IMR-90 (cell line): ENCODE measurements at places on chromosomes 11 and 22. TPM values are rescaled to one million over a fixed set of nuclear protein-coding genes. Genes with fewer than 3 reads are reported as not detected.

Gene ABCG4
- 0.20 and 0.26 TPM in 2 replicates for polyA plus RNA-seq

GRCh38 chr11:111938687-111939160 lies 1.6 kb downstream of the DIXDC1 start:
- DNase-seq = peak; percentile 63

Gene PHOX2A
- polyA plus RNA-seq = not detected in 2 replicates

DNA sequence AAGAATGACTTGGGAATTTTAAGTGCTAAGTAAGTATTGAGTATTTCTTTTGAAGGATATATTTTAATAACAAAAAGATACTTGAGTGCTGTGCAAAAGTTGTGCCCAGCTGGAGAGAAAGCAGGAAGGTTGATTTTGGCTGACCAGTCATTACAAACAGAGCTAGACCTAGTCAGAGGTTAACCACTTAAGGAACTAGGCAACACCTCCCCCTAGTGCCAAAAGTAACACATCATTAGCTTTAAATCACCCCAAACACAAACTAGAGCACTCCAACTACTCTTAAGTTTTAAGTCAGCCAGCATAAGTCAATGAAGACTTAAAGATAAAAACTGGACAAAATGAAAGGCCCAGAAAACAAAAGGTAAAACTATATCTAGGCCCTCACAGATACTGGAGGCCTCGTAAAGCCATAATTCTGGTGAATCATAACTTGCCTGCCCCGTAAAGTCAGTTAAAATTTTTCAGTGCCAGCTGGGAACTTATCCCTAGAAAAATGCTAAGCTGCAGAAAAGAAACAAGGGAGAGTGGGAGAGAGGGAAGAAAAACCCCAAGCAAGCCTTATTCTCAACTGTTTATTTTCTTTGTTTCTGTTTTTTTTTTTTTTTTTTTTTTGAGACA lies 4.6 kb downstream of the TMEM9B start:
- DNase-seq = peak; percentile 86

DNA sequence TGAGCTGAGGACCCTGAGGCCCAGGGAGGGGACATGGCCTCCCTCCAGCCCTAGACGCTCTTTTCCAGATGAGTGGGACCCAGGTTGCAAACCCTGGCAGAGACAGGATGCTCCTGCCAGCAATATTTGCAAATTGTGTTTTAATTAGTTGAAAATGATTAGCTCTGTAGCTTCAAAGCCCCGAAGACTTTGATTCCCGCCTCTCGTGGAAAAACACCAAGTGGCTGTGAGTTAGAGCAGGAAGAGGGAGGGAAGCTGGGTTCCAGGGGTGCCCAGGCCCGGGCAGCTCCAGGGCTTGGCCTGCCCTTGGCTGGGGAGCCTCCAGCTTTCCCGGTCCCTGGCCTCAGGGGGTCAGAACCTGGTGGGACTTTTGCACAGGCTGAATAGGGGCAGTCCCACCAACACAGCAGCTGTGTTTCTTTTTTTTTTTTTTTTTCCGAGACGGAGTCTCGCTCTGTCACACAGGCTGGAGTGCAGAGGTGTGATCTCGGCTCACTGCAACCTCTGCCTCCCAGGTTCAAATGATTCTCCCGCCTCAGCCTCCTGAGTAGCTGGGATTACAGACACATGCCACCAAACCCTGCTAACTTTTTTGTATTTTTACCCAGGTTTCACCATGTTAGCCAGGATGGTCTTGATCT lies 101.6 kb upstream of the RTL6 start:
- no peak for DNase-seq

DNA sequence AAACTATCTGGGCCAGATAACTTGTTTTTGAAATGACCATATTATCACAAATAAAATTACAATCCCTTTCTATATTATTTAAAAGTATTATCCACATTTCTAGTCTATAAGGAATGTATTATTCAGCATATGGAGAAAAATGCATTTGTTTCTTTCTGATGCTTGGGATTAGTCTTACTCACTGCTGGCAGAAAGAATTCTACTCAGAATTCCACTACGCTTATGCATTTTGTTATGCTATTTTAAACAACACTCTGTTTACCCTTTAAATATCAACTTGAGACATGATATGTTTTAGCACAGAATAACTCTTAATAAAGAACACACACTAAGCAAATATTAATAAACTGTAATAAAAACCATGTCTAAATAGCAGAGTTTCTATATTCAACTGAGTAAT lies 77.6 kb upstream of the ANO3 start:
- DNase-seq = peak; percentile 50

Gene FGF3
- polyA plus RNA-seq = not detected in 2 replicates

DNA sequence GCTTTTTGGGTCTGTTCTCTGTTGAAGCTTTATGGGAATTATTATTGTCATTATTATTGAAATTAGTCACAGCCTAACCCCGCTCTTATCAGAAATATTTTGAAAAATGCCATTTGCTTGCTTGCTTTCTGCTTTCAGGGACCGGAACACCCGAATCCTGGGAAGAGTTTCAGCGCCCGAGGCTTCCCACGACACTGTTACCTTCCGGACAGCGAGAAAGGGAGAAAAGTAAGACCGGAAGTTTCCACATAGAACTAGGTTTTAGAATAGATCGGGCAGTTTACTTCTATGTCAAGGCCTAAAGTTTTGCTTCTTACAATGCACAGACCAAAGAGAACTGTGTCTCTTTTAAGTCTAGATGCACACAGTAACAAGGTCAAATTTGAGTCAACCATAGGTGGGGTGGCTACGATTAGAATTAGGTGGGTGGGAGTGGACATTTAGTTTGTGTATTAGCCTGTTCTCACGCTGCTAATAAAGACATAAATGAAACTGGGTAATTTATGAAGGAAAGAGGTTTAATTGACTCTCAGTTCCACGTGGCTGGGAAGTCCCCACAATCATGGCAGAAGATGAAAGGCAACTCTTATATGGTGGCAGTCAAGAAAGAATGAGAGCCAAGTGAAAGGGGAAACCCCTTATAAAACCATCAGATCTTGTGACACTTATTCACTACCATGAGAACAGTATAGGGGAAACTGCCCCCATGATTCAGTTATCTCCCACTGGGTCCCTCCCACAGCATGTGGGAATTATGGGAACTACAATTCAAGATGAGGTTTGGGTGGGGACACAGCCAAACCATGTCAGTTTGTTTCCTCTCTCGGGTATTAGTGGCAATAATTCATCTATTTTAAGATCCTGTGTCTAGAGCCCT lies 12.9 kb downstream of the MPEG1 start:
- DNase-seq = no peak

DNA sequence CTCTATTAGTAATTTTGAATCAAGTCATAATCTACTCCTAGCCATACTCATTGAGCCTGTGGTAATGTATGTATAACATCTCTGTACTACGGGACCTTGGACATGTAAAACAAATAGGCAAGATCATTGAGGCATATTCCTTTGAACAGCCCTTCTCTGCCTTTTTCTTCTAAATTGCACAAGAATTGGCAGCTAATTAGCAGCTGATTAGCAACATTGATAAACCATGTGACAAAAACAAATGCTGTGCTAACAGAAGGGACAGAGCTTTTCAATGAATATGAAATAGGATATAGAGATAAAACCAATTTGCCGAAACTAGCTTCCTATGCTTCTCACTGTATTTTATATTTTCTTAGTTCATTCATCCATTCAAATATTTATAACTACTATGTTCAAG lies 1474.2 kb downstream of the FAM181B start:
- no peak for DNase-seq

DNA sequence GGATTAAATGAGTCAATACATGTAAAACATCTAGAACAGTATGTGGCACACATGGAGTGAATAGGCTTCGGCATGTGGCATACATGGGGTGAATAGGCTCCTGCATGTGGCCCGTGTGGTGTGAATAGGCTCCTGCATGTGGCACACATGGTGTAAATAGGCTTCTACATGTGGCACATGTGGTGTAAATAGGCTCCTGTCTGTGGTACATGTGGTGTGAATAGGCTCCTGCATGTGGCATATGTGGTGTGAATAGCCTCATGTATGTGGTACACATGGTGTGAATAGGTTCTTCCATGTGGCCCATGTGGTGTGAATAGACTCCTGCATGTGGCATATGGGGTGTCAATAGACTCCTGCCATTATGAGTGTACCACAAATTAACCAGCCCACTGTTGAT lies 219.1 kb upstream of the KIRREL3 start:
- DNase-seq = no peak

DNA sequence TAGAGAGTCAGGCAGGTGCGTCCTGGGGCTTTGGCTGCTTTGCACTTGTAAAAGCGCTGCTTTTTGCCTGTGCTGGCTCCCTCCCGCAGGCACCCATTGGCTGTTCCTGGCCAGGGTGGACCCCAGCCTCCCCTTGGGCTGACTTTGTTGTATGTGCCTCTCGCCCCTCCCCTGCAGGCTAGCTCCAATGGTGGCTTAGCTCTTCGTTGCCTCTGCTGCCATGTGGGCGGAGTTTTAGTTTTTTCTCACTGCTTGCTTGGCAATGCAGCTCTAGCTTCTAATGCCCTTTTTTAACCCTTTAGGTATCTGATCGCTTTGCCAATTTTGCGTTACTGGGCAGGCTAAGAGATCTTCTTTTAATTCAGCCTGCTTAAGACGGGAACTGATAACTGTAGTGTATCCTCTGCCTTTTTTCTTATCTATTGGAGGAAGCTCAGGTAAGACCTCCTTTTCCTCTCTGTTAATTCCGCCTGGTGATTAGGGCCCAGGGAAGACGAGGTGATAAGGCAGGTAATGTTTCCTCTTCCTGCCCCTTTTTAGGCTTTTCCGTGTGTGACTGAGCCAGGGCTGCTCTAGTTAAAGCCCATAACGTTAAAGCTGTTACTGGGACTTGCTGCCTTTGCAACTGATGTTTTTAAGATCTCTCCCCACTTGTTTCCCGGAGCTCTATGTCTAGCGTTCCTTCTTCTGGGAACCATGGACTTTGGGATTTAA lies 11.7 kb upstream of the GLYATL1 start:
- DNase-seq = peak; percentile 29

Gene GRM5
- under 0.01 and 0.03 TPM in 2 replicates for polyA plus RNA-seq
